NCI-H2227 treated with DMSO at 0.1 percent for 48 hours (cell line): ENCODE measurements at places on chromosomes 5 and 9.

GRCh38 chr5:163607256-163607655 is 101.8 kb downstream of the MAT2B start:
- DNase-seq: no peak

- DNase-seq: no peak
Measured at GRCh38 chr9:20119566-20119965, 330.7 kb upstream of the SLC24A2 start.

GRCh38 chr9:127395497-127396252 is 1.3 kb upstream of the SLC2A8 start:
- DNase-seq: no peak

GRCh38 chr9:92097997-92098482 is 17.2 kb downstream of the SPTLC1 start:
- no peak for DNase-seq

DNA sequence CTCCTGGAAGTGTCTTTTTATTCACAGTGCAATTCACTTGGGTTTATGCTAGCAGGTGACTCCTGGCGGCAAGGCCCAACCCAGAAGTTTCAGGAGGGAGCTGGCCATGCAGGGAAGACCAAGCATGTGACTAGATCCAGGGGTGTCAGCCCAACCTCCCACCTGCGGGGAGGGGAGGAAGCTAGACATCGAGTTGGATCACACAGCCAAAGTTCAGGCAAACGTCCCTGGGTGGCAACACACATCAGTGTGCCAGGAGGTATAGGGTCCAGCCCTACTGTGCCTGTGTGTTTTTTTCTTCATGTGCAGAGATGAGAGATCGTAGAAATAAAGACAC is 25.3 kb downstream of the PNPLA7 start:
- DNase-seq: no peak

- no peak for DNase-seq
Measured at GRCh38 chr5:2466966-2467365, 284.5 kb downstream of the IRX2 start.

- DNase-seq: no peak
Measured at GRCh38 chr5:6585939-6586646, 46.8 kb downstream of the NSUN2 start.

DNA sequence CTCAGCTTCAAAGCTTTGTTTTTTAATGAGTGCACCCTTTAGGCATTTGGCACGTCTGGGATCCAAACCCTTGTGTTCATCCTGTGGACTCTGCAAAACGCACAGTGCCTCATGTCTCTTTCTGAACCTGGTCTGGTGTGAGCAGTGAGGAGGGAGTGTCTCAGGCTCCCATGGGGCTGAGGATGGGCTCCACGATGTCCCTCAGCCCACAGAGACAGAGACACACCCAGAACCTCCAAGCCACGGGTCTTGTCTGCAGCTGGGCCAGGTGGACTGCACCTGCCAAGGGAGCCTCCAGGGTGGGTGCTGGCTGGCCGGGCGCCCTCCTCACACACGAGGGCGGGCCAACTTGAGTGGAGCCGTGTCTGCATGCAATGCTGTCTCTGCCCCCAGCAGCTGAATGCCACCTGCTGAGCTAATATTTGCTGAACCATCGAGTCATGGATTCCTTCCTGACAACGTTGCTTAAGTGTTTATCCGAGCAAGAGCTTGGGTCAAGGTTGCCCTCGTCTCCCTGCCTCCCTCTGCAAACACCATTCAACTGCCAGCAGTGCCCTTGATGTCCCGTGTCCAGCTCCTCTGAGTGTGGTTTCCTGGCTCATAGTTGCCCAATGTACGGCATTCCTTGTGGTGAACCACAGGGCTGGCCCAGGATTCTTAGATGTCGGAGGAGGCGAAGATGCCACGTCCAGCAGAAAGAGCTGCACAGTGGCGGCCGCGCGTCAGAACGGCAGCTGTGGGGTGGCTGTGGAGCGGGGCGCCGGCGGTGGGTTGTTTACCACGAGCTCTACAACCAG is 31.4 kb upstream of the LPCAT1 start:
- DNase-seq: no peak

- DNase-seq: no peak
Measured at GRCh38 chr9:78559449-78559885, 262.5 kb downstream of the PSAT1 start.

GRCh38 chr5:22372826-22373660 is 480.1 kb downstream of the CDH12 start:
- no peak for DNase-seq

- no peak for DNase-seq
Measured at GRCh38 chr5:88404405-88404804, 135.8 kb upstream of the TMEM161B start.

GRCh38 chr5:149303210-149303609 is 31.6 kb downstream of the AFAP1L1 start:
- no peak for DNase-seq

DNA sequence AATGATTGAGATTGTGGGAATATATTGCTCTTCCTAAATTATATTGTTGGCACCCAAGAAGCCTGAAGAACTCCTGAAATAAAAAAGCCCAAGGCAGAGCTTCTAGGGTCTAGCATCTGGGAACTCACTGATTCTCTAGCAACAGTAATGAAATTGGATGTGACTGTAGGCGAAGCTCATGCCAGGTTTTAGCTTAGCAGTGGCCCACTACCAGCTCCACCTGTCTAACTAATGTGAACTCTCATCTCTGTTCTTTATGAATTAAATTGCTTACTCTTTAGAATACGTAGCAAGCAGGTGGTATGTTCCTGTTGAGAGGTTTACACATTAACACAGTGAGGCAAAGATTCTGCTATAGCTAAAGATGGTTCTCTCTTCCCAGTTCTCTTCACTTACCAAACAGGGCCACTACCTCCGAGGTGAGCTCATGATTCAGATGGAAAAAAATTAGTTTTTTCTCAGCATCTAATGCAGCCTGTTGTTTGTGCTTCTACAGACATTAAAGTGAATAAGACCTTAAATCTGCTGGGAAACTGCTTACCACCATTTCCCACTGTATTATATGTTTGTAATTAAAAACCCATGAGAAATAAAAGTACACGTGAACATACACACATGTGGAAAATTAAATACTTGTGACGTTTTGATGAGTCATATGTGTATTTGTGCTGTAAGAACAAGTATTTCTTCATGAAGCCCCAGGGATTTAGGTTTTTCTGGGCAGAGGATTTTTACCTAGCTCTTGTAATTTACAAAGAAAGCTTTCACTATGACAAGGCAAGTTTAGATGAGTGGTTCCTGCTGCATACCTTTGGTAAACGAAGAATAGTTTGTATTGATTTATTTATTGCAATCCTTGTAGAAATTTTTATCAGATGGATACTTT is 360.1 kb downstream of the KDM4C start:
- DNase-seq: no peak

DNA sequence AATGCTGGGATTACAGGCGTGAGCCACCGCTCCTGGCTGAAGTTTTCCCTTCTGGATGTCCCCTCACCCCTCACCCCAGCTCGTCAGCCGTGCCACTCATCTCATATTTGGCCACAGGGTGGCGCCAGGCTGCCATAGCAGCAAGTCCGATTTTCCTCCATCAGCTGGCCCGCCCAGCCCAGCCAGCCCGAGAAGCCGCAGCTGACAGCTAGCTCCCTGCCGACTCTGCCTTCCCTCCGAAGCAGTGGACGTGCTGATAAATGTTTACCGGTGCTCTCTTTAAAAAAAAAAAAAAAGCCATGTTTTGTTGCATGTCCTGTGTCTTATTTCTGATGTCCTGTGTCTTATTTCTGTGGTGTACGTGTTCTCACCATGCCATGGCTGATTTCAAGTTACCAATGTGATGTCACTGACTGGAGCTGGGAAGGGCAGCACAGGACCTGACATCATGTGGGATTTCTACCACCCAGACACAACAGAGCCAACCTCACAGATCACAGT is 58.3 kb downstream of the PFDN1 start:
- peak; percentile 31 for DNase-seq

DNA sequence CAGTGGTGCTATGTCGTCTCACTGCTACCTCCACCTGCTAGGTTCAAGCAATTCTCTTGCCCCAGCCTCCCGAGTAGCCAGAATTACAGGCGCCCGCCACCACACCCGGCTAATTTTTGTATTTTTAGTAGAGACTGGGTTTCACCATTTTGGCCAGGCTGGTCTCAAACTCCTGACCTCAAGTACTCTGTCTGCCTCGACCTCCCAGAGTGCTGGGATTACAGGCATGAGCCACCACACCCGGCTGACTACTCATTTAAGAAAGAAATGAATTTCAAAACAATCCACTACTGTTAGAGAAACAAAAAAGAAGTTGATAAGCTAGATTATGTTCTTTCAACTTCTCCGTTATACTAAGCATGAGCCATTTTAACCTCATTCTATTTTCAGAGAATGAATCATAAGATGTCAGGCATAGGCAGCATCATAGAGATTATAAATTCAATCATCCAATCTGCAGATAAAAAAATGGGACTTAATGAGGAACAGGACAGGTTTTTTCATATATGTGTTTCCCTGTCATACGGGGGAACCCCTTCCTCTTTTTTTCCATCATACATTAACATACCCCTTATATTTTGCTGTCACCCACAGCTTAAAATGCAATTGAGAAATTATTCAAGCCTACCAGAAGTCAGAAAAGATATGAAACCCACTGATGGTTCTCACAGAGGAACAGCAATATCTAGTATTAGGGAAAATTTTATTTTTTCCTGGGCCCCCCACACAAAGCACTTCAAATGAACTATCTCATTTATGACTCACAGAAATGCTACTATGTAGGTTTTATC is 26.5 kb upstream of the ADRB2 start:
- no peak for DNase-seq
